ENCODE measurements at places on chromosomes 12 and 14. TPM values are rescaled to one million over a fixed set of nuclear protein-coding genes. Genes with fewer than 3 reads are reported as not detected.

DNA sequence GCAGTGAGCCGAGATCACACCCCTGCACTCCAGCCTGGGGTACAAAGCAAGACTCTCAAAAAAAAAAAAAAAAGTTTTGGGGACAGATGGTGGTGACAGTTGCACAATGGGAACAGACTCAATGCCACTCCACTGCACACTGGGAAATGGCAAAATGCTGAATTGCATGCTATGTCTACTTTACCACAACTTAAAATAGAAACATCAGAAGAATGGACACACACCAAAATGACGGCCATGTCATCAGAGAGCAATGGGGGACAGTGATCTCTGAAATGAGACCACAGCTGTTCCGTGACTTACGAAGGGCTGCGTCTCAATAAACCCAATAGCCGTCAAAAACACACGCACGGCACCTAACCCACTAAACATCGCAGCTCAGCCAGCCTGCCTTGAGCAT is 13.7 kb downstream of the DDX54 start:
- no peak for DNase-seq

Gene LRR1
- total RNA-seq, result 7.4 TPM

DNA sequence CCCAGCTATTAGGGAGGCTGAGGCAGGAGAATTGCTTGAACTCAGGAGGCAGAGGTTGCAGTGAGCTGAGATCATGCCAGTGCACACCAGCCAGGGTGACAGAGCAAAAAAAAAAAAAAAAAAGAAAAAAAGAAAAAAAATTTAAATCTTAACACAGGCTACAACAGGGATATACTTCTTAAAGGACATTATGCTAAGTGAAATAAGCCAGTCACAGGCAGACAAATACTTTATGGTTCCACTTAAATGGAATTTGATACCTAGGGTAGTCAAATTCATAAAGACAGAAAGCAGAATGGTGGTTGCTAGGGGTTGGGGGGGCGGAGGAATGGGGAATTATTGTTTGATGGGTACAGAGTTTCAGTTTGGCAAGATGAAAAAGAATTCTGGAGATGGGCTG is 14.8 kb upstream of the PPTC7 start:
- DNase-seq, result no peak

Gene KRT79
- not detected for total RNA-seq

Gene PPP4R4
- 3.3 TPM for total RNA-seq

GRCh38 chr12:5969156-5969973 is 24.3 kb upstream of the ANO2 start:
- DNase-seq, result no peak

Gene DPY19L2
- 3.6 TPM for total RNA-seq

- DNase-seq, result no peak
Observed at GRCh38 chr12:30384976-30385375, 310.7 kb downstream of the IPO8 start.

DNA sequence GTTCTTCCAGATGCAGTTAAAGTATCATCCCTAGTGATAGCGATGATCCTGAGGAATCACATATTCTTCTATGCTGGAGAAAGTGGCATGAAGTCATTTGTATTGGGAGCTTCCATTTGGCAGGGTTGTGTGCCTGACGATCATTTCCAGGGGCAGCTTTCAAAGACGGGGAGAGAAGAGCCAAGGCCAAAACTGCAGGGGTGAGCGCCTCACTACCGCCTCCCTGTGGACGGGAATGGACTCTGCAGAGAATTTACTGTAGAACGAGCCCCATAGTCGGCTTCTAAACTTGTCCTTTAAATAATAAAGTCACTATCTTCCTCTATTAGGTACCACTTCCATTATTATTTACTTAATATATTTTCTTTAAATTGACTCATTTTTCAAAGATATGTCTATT is 555.9 kb upstream of the TMEM132C start:
- no peak for DNase-seq

- DNase-seq, result peak; percentile 1
Observed at GRCh38 chr14:69873877-69874780, 5.1 kb upstream of the SMOC1 start.

GRCh38 chr12:114957225-114957624 is 273.2 kb upstream of the TBX3 start:
- DNase-seq, result no peak

Gene CCDC38
- total RNA-seq, result not detected

DNA sequence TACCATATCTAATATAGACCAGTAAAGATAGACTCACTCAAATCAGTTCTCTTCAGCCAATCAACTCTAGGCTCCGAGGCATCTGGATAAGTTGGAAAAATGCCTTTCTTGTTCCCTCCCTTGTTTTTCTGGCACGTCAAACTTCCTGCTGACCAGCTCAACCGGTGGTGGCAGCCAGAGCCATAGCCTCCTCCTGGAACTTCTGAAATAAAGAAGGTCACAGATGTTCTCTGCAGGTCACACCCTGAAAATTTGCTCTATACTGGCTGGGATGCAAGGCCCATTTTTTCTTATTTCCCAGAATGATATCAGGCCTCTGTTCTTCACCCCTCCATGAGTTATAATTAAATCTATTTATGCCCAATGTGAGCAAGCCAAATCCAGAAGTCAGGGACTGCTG is 81.9 kb downstream of the BMP4 start:
- DNase-seq, result no peak

DNA sequence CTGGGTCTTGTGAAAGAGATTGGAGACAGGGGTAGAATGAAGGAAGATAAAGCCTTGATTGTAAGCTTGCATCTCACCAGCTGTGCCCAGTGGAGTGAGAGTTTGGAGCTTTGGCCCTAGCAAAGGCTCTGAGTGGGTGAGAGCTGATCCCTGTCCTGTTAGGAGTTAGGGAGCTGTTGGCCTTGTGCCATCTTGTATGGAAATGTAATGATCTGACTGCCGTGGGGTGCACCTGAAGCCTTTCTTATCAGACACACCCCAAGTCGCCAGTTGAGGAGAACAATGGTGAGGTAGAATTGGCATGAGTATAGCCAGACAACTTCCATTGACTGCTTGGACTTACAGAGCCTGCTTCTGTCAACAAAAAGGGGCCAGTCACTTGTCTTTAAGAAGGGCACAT is 130.1 kb downstream of the PRKCH start:
- DNase-seq, result no peak

DNA sequence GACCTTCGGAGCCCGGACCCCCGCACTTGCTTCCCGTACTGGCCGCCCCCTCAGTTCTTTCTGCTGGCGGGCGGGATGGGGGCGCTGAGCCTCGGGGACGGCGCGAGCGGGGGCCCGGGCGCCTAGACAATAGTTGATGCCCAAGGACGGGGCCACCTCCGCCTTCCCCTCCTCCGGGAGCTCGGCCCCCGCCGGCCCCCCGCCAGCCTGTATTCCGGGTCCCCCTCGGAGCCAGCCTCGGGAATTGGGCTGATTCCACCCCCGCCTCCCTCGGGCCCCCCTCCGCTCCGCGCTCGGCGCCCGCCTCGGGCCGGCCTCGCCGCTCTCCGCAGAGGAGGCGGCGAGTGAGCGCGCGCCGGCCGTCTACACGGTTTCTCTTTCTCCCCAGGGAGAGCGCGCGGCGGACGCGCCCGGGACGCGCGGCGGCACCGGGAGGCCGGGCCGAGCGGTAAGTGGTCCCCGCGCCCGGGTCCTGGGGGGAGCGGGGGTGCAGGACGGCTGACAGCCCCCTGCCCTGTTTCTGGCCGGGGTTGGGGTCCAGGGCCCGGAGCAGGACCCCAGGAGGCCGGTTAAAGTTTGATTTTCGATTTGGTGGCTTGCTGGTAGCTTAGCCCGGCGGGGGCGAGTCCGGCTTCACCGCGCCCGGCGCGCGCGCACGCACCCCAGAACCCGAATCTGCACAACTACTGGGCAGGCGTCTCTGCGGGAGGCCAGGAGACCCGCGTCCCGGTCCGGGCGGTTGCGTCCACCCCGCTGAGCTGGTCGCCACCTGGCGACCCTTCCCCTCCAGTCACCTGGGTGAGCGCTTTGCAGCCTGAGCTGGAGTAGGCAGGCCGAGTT is 413.7 kb downstream of the PCNX1 start:
- no peak for DNase-seq

Gene RAB3IP
- 75.2 TPM for total RNA-seq

DNA sequence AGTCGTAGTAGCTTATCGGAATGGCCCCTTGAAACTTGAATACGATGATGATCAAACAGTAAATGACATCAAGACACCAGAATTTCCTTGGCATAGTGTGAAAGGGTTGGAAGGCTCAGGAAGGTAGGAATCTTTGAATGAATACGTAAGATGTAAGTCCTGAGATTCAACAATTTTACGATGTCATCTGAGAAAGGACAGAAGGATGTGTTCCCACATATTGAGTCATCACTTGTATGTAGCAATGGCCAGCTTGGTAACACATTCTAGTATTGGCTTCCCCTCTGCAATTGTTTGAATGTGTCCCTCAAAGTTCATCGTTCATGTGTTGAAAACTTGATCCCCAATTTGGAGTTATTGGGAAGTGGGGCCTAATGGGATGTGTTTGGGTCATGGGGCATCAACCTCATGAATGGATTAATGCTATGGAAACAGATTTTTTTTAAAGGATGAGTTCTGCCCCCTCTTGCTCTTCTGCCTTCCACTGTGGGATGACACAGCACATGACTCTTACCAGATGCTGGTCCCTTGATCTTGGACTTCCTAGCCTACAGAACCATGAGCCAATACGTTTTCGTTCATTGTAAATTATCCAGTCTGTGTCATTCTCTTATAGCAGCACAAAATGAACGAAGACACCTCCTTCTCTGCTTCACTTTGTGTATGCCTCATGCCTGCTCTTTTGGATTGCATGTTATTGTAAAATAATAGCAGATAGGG is 284.6 kb downstream of the BCAT1 start:
- peak; percentile 56 for DNase-seq

- DNase-seq, result peak; percentile 51
Observed at GRCh38 chr14:60862283-60862682, 118.6 kb downstream of the TRMT5 start.

DNA sequence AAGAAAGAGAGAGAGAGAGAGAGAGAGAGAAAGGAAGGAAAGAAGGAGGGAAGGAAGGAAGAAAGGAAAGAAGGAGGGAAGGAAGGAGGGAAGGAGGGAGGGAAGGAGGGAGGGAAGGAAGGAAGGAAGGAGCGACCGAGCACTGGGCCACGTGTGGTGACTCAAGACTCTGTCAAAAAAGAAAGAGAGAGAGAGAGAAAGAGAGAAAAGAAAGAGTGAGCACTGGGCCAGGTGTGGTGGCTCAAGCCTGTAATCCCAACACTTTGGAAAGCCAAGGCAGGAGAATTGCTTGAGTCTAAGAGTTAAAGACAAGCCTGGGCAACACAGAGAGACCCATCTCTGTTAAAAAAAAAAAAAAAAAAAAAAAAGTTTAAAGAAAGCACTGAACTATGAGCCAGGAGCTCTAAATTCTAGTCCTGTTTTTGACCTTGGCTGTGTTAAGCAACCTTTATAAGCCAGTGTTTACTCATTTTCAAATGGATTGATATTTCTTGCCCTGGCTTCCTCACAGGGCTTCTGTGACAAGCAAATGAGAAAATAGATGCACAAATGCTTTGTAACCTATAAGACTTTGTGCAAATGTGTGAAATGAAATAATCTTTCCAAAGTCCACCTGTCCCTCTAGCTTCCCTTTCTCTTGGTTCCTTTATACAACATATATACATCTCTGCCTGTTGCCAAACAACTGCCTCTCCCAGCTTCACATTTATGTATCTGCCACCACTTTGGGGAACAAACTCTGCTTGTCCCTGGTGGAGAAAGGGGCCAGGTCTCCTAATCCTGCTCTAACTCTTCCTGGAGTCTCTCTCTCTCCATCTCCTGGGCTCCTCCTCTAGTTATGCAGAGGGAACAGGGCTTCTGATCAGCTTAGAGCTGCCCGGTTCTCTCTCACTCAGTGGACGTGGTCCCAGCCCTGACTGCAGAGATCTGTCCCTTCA is 16.1 kb upstream of the PLEKHG6 start:
- peak; percentile 49 for DNase-seq
